ENCODE measurements at places on chromosomes 12 and 14. TPM values are rescaled to one million over a fixed set of nuclear protein-coding genes. Genes with fewer than 3 reads are reported as not detected.

Gene ACOT6
- not detected for total RNA-seq

Gene CCDC175
- not detected for total RNA-seq

Gene MYL6B
- 178 TPM for total RNA-seq

Gene NXPH4
- 15.1 TPM for total RNA-seq

Gene CABP1
- not detected for total RNA-seq

Gene KLRG1
- total RNA-seq: 0.15 TPM

Gene GARIN6
- total RNA-seq: not detected

Gene CIROP
- not detected for total RNA-seq

Gene OR6C2
- not detected for total RNA-seq

Gene MYRFL
- not detected for total RNA-seq

Gene DHH
- total RNA-seq: 0.23 TPM

Gene KERA
- total RNA-seq: not detected

Gene SYCP3
- not detected for total RNA-seq

Gene ASB2
- total RNA-seq: 0.22 TPM

Gene LRTM2
- total RNA-seq: not detected

Gene CISTR
- total RNA-seq: not detected

Gene DAO
- total RNA-seq: not detected

Gene ANHX
- not detected for total RNA-seq

Gene ADGRD1
- not detected for total RNA-seq

Gene OR6C68
- total RNA-seq: not detected

Gene FRMD6
- 103 TPM for total RNA-seq

Gene AICDA
- total RNA-seq: not detected

Gene CCDC196
- total RNA-seq: not detected

Gene ULK1
- 29.5 TPM for total RNA-seq

Gene KTN1
- total RNA-seq: 251 TPM

Gene KRT73
- not detected for total RNA-seq

Gene GNB3
- 1.8 TPM for total RNA-seq

Gene BMAL2
- 137 TPM for total RNA-seq

Gene ERBB3
- 40.6 TPM for total RNA-seq

Gene RHNO1
- total RNA-seq: 43.3 TPM

Gene ACSM4
- not detected for total RNA-seq

Gene ACRBP
- 0.77 TPM for total RNA-seq

Gene C12orf76
- total RNA-seq: 5.5 TPM

Gene PLEKHH1
- total RNA-seq: 6.2 TPM

Gene RNASE3
- not detected for total RNA-seq

Gene SELPLG
- total RNA-seq: 0.73 TPM

Gene CMA1
- not detected for total RNA-seq

Gene GRIP1
- 8.4 TPM for total RNA-seq

Gene LRP1-AS
- total RNA-seq: not detected

Gene KRT78
- total RNA-seq: 0.15 TPM

Gene ABHD12B
- total RNA-seq: not detected

Gene TAPBPL
- 0.47 TPM for total RNA-seq

Gene NAV3
- total RNA-seq: 1.6 TPM
